Activated T-helper 1 cell treated with Interleukin-2 at 50 U/mL for 16 hours (primary cell): ENCODE measurements at places on chromosomes 11 and 22.
A peak's percentile ranks its signal among the peaks of the same experiment; 100 is the strongest.

- peak; percentile 65 for DNase-seq
Measured at GRCh38 chr22:46614025-46614931, 5.9 kb upstream of the GRAMD4 start.

GRCh38 chr11:55732936-55733335 lies 40.3 kb upstream of the OR5D13 start:
- DNase-seq: no peak

DNA sequence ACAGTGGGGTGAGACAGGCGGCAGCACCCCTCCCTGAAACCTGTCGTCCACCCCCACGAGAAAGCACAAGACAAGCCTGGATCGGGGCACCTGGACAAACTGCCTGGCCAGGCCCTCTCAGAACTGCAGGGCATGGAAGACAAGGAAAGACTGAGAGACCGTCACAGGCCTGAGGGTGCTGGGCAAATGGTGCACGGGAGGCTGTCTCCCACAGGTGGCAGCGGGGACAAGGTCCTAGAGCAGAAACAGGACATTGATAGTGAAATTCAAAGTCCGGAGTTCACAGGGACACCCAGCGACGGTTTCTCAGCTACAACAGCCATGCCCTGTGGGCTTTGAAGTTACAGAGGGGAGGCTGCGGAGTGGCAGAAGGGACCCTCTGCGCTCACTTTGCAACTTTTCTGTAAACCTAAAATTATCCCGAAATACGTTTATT lies 20.6 kb downstream of the DRD4 start:
- DNase-seq: no peak

- no peak for DNase-seq
Measured at GRCh38 chr11:109306322-109306721, 115.7 kb upstream of the C11orf87 start.

- DNase-seq: no peak
Measured at GRCh38 chr11:114847306-114847975, 169.1 kb downstream of the NXPE2 start.

- no peak for DNase-seq
Measured at GRCh38 chr11:47750725-47751124, 16.4 kb downstream of the FNBP4 start.

DNA sequence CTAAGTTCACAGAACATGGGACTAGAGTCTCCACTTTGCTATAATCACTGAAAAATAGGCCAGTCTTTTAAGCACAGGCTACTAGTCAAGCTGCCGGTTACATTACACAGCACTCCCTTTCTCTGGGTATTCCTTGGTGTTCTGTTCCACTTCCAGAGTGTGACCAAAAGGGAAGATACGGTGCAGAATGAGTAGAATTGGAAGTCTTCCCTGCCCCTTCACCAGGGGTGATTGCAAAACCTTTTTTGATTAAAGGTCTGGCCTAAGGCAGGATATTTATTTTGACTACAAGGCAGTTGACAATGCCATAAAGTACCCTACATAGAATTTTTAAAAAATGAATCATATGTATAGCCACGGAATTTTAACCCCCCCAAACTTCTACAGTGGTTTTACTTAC lies 59.6 kb upstream of the ADORA2A start:
- DNase-seq: no peak

DNA sequence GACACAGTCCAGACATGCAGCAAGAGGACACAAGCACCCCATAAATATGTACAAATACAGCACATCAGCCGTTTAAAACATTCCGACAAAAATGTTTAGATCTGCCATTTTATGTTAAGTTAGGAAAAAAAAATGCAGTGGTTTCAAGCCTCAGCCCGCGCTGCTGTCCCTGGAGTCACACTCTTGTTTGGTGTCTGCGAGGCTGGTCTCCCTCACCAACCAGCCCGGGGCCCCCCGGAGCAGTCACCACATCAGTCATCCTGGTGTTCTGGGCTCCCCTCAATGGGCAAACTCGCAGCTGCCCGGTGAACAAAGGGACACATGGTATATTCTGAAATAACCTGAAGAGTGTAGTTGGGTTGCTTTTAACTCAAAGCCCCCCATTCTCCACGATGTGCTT lies 1022.2 kb downstream of the BRD1 start:
- DNase-seq: no peak

DNA sequence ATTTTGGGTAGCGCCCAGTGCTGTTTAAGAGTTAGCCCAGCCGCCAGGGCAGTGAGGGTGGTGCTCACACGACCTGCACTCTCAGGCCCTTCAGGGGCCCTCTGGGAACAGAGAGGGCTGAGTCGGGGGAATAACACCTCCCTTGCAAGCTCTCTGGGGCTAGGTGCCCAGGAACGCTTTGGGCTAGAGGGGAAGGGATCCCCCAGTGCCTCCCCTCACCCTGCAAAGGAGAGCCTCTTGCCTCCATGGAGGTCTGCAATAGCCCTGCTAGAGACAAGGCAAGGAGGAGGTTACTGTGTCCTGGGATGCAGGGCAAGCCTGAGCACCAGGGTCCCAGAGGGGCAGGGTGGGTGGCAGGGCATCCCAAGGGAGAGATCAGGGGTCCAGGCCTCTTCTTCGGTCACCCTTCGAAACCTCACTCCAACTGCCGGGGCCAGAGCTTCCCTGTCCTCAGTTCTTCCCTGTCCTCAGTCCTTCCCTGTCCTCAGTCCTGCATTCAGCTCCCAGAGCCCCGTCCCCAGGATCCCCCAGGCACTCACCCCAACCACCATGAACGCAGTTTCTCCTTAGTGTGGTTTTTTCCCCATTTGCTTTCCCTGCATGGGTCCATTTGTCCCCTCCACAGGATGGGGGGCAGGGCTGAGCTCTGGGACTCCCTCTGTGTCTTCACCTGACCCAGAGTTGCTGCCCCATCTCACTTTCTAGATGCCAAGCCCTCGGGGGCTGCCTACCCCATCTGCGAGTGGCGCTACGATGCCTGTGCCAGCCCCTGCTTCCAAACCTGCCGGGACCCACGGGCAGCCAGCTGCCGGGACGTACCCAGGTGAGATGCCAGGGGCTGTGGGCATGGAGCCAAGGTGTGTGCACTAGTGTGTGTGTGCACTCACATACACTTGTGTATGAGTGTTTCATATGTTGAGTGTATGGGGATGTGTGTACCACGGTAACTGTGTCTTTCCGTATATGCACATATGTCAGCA lies 60.8 kb downstream of the OTOG start:
- no peak for DNase-seq

- no peak for DNase-seq
Measured at GRCh38 chr11:120068114-120068573, 69.8 kb downstream of the TRIM29 start.

- DNase-seq: no peak
Measured at GRCh38 chr22:25736378-25737011, 5.5 kb upstream of the MYO18B start.

DNA sequence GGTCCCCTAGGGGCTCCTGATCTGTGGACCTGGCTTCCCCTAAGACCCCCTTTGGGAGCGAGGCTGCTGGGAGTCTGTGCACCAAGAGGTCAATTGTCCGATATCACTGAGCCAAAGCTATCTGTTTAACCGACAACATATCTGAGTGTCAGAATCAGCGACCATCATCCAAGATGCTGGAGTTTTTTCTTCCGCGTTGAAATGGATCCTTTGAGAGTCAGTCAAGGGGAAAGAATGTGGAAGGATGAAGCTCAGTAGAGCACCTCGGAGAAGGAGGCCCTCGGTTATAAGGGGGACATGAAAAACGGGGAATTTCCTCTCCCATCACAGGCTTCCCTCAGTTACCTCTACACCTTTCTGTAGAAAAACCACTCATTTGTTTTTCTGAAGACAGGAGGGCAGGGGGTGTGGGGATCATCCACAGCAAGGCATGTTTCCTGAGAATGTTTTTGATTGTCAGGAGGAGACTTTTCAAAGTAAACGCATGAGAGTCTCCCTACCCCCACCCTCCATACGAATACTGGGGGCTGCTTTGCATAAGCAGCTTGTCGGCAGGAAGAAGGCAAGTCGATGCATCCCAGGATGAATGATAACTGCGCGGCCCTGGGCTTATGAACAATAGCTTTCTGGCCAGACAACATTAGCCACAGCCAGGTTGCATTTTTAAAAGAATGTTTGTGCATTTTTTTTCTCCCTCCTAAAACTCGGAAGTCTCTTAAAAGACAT lies 37.7 kb upstream of the CCND1 start:
- DNase-seq: no peak

GRCh38 chr11:2295971-2296912 lies 5.5 kb downstream of the C11orf21 start:
- DNase-seq: no peak
